ENCODE measurements at places on chromosomes 3 and 15.

DNA sequence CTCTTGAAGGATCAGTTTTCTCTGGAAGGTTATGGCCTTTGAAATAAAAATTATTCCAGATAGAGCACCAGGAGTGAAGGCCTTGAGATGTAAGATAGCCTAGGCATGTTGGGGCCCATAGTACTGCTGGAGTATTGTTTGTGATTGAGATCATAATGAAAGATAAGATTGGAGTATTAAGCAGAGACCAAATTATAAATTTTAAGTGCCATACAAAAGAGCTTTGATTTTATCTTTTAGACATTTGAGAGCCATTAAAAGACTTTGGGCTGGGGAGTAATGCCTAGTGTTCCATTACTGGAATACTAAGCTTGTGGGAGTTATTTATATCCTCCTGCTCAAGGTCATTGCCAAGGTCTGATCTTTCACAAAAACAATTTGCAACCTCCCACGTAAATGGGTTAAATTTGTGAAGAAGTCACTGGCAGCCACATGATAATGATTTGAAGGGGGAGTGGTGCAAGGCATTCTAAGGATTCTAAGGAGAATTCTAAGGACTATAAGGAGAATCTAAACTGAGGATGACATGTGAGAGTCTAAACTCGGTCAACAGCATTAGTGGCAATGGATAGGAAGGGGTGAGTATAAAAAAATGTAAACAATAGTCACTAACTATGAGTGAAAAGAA is 12.8 kb downstream of the ELL3 start:
- DNase-seq: no peak

DNA sequence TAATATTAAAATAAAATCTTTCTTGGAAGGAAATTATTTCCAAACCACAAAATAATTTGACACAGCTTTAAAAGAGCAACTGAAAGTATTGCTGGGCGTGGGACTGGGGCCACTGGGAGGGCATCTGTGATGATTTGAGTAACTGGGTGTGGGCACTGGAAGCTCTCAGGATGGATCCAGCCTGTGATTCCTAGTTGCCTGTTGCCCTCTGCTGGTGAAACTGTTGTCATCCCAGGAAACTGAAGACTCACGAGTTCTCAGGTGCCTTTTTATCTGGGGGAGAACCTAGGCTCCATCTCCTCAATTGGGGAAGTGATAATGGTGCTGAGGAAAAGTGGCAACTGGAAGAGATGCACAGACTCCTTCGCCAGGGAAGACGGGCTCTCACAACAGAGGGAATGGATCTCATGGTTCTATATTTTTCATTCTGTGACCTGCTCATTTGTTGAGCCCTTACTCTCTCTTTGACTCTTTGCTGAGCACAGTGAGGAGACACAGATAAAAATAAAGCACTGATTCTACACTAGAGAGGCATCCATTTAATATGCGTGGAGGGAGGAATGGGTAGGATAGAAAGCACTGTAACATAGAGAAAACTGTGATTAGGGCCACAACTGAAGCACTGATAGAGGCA is 61.6 kb downstream of the TPRG1 start:
- peak; percentile 81 for DNase-seq

GRCh38 chr3:101950510-101950909 is 101.2 kb downstream of the NFKBIZ start:
- no peak for DNase-seq

- DNase-seq: no peak
Measured at GRCh38 chr3:64395490-64395889, 170.2 kb upstream of the PRICKLE2 start.

GRCh38 chr3:98962951-98963350 is 61.5 kb upstream of the DCBLD2 start:
- no peak for DNase-seq

GRCh38 chr3:157132936-157133335 is 27.0 kb downstream of the CCNL1 start:
- DNase-seq: no peak

DNA sequence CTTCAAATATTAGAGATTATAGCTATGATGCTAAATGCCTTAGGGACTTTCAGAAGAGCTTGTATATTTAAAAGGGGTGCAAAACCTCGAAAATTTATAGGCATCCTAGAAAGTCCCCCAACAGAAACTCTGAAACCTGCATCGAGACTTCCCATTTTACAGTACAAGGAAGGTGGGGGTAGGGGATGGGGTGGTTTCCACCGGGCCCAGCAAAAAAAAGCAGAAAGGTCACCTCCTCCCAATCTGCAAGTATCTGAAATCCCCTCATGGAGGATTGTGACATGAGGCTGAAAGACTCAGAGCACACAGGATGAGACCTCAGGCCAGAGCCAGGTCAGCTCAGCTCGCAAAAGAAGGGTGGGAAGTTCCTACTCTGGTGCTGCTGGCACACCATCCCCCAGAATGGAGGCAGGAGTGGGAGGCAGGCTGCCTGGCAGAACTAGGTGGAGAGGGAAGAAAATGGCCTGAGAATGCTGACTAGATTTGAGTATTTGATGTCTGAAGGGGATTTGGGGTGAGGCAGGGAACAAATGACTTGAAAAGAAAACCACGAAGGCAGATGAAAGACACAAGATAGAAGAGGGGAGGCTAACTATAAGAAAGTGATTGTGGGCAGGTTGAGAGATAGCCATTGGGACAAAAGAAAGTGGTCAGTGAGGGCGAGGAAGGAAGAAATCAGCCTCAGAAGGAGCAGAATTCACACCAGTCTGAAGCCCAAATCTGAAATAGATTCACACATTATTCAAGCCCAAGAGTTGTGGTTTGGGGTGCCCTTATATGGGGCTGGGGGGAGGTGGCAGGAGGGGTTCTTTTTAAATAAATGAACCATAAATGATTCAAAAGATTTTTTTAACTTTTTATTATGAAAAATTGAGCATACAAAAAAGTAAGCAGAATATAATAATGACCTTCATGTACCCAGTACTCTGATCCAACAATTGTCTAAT is 22.5 kb upstream of the TSC22D2 start:
- DNase-seq: no peak

DNA sequence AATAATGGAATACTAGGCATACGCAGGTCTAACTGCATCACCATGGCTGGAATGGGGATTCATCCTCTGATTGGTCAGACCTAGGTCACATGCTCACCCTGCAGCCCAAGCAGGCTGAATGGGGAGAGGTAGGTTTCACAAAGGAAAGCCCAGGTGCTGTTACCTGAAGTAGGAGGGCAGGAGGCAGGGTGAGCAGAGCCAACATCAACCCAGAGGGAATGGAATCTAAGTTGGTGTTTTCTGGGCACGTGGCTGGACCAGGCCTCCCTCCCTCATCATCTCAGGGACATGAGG is 6.7 kb upstream of the H1-8 start:
- no peak for DNase-seq

DNA sequence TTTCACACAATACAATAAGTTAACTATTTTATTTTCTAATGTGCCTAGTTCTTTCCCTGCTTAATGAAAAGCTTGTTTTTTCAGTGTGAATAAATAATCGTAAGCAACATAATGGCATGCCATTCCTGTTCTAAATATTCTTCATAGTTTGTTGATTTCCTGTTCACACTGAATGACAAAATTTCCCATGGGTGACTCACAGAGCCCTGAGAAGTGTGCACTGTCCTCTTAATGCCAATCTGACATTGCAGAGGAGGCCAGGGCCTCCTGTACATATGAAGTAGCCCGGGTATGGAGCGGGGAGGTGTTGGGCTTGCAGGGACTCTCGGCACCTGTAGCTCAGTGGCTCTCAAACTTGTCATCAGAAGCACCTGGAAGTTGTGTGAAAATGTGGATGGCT is 24.3 kb downstream of the CCR3 start:
- no peak for DNase-seq

DNA sequence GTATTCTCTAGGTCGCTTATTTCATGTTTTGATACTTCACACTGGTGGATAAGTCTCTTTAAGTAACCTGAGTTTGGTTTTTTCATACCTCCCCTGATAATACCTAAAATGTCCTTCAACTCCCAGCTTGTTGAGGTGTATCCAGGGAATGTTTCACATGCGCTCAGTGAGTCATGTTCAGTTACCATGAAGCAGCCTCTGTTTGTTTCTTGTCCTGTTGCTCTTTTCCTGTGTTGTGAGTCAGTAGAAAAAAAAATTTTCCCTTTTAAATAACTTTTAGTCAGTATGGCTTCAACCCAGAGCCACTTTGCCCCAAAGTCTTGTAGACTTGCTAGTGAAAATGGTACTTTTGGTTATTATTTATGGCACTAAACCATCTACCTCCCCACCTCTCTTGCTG is 278.4 kb upstream of the ZPLD1 start:
- peak; percentile 47 for DNase-seq

DNA sequence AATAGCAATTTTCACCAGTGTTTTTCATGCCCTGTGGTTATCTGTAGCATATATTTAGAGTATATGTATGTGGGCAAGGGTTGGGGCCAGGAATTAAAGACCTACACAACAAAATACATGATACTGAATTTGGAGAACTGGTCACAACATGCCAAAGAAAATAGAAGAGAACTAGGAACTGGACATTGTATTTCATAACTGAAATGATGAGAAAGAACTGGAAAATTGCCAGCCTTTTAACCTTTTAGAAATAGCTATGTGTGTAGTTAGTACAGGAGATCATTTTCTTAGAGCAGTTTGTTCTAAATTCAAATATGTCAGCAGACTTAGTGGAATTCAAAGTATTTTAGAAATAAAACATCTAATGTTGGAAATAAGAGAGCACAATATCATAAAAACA is 227.1 kb upstream of the CGNL1 start:
- peak; percentile 16 for DNase-seq

- no peak for DNase-seq
Measured at GRCh38 chr15:66404532-66404931, 17.8 kb downstream of the MAP2K1 start.

GRCh38 chr3:184778426-184779332 is 33.3 kb upstream of the VPS8 start:
- no peak for DNase-seq

DNA sequence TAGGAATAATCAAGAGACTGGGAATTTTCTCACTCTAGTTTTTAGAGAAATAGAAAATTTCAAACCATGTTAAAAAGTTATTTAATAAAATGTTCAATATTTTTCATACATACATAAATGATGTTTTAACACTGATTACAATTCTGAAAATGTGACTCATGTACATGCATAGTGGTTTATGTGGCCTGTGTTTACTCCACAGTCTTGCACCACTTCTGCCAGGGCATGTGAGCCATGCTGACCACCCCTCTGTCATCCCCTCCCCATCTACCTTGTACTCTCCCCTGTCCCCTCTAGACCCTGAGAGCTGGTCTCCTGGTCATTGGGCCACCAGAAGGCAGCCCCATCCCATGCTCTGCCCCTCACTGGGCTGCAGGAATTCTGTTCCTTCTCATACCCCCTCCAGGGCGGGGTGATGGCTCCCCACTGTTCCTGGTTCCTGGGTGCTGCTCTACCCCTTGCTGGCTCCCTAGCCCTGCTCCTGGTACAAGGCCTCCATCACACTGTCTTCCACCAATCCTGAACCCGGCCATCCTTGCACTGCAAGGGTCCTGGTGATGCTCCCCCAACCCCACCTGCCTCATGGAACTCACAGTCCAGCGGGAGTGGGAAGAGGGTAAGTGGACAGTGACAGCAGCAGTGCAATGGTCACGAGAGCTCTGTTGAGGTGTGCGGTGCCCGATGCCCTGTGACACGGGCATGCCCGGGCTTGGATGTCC is 24.2 kb upstream of the SLC41A3 start:
- DNase-seq: peak; percentile 2

DNA sequence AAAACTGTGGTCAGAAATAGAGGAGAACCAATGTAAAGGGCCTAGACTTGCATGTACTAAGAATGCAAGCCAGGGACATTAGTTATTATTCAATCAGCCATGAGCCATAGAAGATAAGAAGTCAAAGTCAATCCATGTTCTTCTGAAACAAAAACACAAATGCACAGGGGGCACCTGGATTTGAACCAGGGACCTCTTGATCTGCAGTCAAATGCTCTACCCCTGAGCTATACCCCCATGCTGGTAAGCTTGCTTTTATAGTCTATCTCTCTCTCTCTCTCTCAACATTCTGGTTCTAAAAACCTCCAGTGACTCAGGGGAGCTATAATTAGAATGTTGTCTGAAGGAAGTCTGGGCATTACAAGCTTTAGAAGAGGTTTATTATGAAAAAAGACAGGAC is 85.6 kb upstream of the ACP3 start:
- peak; percentile 67 for DNase-seq

Data from hepatocyte (in vitro differentiated cells).